Activated naive CD8-positive, alpha-beta T cell treated with anti-CD3 and anti-CD28 coated beads for 36 hours (primary cell): ENCODE measurements at places on chromosomes 2 and 18. TPM values are rescaled to one million over a fixed set of nuclear protein-coding genes. Genes with fewer than 3 reads are reported as not detected.

DNA sequence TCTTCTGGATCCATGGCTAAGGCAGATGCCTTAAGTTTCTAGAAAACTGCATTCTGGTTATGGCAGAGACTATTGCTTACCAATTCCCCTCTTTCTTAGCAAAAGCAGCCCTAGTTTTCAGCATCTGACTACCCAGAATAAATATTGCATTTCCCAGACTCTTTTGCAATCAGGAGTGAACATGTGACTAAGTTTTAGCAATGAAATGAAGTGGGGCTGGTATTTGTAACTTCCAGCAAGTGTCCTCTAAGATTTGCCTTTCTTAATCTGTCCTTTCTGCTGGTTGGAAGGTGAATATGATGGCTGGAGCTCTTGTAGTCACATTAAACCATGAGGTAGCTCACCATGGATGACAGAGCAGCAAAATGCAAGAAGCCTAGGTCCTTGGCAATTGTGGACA lies 132.9 kb upstream of the PKDCC start:
- no peaks in the 10 kb centered on the region for H3K36me3 ChIP-seq
- no peak overlapping the region for H3K4me3 ChIP-seq
- no peak for DNase-seq

DNA sequence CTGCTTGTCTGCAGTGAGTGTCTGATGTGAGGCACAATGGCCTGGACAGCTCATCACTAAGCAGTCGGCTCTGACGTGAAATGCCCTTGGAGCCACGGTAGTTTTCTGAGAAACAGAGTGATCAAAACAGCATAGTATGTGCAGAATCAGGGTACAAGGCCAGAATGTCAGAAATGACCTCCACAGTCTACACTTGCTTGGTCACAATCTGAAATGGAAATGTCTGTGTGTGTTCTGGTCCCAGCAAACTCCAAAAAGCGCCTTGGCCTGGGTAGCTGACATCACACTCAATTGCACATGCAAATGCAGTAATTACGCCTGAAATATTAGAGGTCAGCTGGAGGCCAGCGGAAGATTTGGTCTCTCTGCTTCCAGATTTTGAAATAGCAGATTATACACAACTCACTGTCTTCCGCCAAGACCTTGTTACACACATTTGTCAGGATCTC lies 95.4 kb downstream of the CTAGE1 start:
- no peaks in the 10 kb centered on the region for H3K36me3 ChIP-seq
- H3K27ac ChIP-seq = no peak overlapping the region
- no peaks in the 10 kb centered on the region for H3K27me3 ChIP-seq
- DNase-seq = no peak
- no peaks in the 10 kb centered on the region for H3K4me1 ChIP-seq
- no peak overlapping the region for H3K4me3 ChIP-seq

GRCh38 chr2:81327911-81328310 lies 1023.4 kb upstream of the LRRTM1 start:
- H3K27ac ChIP-seq = no peak overlapping the region
- no peaks in the 10 kb centered on the region for H3K4me1 ChIP-seq
- no peak overlapping the region for H3K4me3 ChIP-seq
- H3K27me3 ChIP-seq = no peaks in the 10 kb centered on the region
- no peaks in the 10 kb centered on the region for H3K36me3 ChIP-seq
- no peak for DNase-seq

DNA sequence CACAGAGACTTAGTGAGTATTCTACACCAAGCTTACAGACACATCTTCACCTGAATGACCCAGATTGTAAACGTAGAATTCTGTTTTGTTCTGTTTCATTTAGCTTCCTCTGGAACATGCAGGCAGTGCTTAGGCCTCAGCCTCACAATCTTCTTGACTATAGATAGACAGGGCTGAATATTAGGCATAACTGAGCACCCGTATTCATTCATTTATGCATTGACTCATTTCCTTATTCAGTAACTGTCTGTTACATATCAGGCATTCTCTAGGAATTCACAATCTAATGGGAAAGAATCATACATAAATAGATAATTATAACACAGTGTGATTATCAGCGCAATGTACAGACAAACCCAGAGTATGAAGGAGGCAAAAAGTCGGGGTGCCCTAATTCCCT lies 124.9 kb upstream of the ETAA1 start:
- DNase-seq = no peak
- H3K27me3 ChIP-seq = no peaks in the 10 kb centered on the region
- H3K4me1 ChIP-seq = no peaks in the 10 kb centered on the region
- H3K36me3 ChIP-seq = no peaks in the 10 kb centered on the region

- DNase-seq = no peak
- H3K27me3 ChIP-seq = peaks cover 2% of the 10 kb centered on the region
- H3K4me1 ChIP-seq = peaks cover 32% of the 10 kb centered on the region
- H3K36me3 ChIP-seq = peaks cover 15% of the 10 kb centered on the region
- peak overlapping the region; percentile 97 for H3K27ac ChIP-seq
Measured at GRCh38 chr2:28869494-28870145, 489 bp downstream of the TRMT61B start.

The DCC gene
- total RNA-seq = not detected

The POTEJ gene
- total RNA-seq = not detected

DNA sequence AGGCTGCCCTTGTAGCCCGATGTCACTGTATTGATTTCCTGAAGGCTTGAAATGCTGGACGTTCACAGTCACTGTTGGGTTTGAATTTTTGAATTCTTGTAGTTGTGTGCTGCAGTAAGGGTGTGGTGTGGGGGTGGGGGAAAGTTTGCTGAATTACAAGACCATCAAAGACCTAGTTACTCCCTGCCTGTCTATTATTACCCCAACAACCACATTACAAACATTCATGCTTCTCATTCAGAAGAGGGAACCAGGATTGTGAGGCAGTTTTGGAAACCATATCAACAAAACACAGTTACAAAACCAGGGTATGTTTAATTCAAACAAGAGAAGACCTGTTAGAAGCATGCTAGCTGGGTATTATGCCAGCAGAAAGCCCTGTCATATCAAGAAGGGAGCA lies 85.8 kb downstream of the CLHC1 start:
- H3K4me1 ChIP-seq = peaks cover 8% of the 10 kb centered on the region
- H3K27ac ChIP-seq = no peak overlapping the region
- H3K36me3 ChIP-seq = no peaks in the 10 kb centered on the region
- no peak for DNase-seq
- H3K4me3 ChIP-seq = no peak overlapping the region
- H3K27me3 ChIP-seq = no peaks in the 10 kb centered on the region

The INPP5D gene
- total RNA-seq = 41.8 TPM
